ENCODE measurements at places on chromosomes 12 and 14. TPM values are rescaled to one million over a fixed set of nuclear protein-coding genes. Genes with fewer than 3 reads are reported as not detected.
A peak's percentile ranks its signal among the peaks of the same experiment; 100 is the strongest.

DNA sequence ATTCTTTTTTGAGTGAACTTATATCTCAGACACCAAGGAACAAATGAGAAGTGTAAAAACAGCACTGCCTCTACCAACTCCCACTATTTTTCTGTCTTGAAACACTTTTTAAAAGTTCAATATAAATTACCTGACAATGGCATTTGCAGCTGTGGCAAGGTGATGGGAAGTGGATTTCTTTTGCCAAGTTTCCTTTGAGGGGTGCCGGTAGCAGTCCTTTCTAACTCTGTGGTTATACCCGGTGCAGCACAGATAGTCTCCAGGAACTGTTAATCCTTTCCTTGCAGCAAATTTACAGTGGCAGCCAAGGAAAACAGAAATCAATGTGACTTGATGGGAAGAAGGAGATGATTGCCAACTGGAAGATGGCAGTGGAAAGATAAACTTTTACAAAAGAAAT lies 243.7 kb downstream of the BCAT1 start:
- 0 out of 2 replicates have a peak, but pooled peaks cover 8% of the 10 kb centered on the region for H3K27me3 ChIP-seq
- H3K36me3 ChIP-seq = no peaks in the 10 kb centered on the region
- DNase-seq = no peak
- H3K27ac ChIP-seq = no peak overlapping the region

- no peaks in the 10 kb centered on the region for H3K36me3 ChIP-seq
- no peak for DNase-seq
- no peaks in the 10 kb centered on the region for H3K4me1 ChIP-seq
- no peak overlapping the region for H3K4me3 ChIP-seq
- no peaks in the 10 kb centered on the region for H3K27me3 ChIP-seq
- H3K27ac ChIP-seq = no peak overlapping the region
Measured at GRCh38 chr12:117031843-117032592, 67.2 kb downstream of the TESC start.

GRCh38 chr14:32375663-32376062 lies 46.6 kb downstream of the AKAP6 start:
- no peak for DNase-seq
- H3K27ac ChIP-seq = no peak overlapping the region
- H3K36me3 ChIP-seq = no peaks in the 10 kb centered on the region
- no peak overlapping the region for H3K4me3 ChIP-seq
- H3K27me3 ChIP-seq = no peaks in the 10 kb centered on the region

DNA sequence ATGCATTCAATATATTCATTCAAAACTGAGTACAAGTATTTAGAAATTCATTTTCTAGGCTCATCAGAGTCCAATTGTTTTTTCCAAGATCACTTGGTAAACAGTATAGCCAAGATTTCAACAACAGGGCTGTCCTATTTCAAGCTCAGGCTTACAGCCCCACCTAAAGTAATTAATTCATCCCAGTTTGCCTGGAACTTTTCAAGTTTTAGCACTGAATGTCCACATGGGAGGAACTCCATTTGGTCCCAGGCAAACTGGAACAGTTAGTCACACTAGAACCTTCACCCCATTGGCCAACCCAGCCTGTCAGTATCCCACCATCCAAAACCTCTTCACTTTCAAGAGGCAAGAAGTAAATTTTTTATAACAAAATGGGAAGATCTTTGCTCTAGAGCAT lies 210.9 kb downstream of the DPY19L2 start:
- H3K27me3 ChIP-seq = no peaks in the 10 kb centered on the region
- no peaks in the 10 kb centered on the region for H3K36me3 ChIP-seq
- DNase-seq = no peak
- no peak overlapping the region for H3K27ac ChIP-seq

- peaks cover 11% of the 10 kb centered on the region for H3K4me1 ChIP-seq
- no peak overlapping the region for H3K27ac ChIP-seq
- no peak overlapping the region for H3K4me3 ChIP-seq
- DNase-seq = no peak
Measured at GRCh38 chr12:110531741-110532333, 29.7 kb downstream of the RAD9B start.

DNA sequence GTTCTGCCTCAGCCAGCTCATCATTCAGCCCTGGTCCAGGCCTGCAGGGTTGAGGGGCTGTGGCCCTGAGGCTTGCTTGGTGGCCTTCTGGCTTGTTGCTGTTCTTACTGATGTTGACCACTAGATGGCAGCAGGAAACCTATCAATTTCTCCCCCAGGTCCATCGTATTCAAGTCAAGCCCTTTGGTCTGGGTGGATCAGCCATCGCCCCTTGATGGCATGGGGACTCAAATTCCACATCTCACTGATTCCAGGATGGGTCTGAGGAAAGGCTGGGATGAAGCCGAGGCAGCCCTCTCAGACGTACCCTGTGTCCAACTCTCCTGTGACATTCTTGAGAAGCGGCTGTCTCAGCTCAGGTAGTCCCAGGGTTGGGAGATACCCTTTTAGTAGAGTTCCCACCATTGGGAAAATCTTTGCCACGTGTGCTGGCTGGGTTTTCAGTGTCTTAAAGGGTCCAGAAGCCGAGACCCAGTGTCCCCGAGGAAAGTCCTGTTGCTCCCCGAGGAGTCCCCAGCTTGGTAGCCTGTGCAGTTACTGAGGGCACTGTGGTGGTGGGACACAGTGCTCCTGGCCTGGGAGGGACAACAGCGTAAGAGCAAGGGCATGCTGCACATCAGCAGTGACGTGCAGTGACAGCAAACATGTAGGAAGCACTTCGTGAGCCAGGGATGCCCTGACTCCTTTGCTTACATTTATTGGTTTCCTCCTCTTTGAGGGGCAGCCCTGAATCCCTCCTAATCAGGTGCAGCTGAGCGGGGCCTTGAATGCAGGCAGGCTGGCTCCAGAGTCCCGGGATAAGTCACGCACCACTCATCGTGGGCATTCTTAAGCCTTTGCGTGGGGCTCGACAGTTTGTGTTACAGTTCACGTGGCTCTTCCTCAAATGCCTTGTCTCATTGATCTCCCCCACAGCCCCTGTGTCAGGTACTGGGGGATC lies 58.6 kb downstream of the TSPAN9 start:
- no peaks in the 10 kb centered on the region for H3K4me1 ChIP-seq
- H3K36me3 ChIP-seq = no peaks in the 10 kb centered on the region
- H3K4me3 ChIP-seq = no peak overlapping the region
- no peaks in the 10 kb centered on the region for H3K27me3 ChIP-seq
- peak; percentile 62 for DNase-seq
- no peak overlapping the region for H3K27ac ChIP-seq

DNA sequence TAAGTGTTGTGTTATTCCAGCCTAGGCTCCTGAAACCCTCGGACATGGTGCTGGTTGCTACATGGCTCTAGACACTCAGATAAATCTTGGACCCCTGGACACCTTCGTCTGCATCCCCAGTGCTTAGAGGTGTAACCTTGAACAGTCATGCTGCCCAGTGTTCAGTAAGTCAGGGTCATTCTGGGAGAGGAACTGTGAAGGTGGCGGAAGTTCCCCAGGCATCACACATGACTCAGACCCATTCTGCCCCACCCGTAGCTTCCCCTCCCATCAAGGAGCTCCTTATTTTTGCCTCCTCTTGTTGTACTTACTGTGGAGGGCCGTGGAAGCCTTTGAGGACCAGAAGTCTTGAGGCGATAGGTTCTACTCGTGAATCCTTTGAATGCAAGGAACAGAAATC lies 18.1 kb upstream of the SSPN start:
- H3K27me3 ChIP-seq = no peaks in the 10 kb centered on the region
- H3K36me3 ChIP-seq = no peaks in the 10 kb centered on the region
- no peak overlapping the region for H3K4me3 ChIP-seq
- H3K27ac ChIP-seq = no peak overlapping the region

DNA sequence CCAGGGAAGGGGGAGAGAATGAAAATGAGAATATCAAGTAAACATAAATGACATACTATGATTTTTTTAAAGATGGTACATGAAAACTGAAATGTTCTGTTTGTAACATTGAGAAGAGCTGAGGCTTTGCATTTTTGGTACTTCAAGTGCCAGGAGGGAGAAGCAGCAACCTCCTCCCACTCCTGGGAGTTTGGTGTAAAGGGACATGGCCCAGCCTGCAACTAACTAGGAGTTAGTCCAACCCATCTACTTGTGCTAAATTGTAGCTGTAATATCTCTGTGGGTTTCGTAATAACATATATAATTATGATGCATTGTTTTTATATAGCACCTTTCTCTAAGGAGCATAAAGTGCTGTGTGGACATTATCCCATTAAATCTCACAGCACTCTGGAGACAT lies 517.5 kb downstream of the NELL2 start:
- no peaks in the 10 kb centered on the region for H3K4me1 ChIP-seq
- no peak overlapping the region for H3K27ac ChIP-seq
- no peaks in the 10 kb centered on the region for H3K27me3 ChIP-seq
- H3K36me3 ChIP-seq = no peaks in the 10 kb centered on the region
- DNase-seq = no peak

GRCh38 chr14:64971943-64972791 lies at the start of gene RAB15:
TSS of gene RAB15 (minus strand) at chr14:64972336. CDS start at chr14:64972076, 260 bp downstream.
- no peak for DNase-seq
- H3K36me3 ChIP-seq = 0 out of 2 replicates have a peak, but pooled peaks cover 3% of the 10 kb centered on the region
- H3K4me1 ChIP-seq = peaks cover 45% of the 10 kb centered on the region
- H3K27ac ChIP-seq = peak within 1 kb of the TSS; percentile 79
- peak within 1 kb of the TSS; percentile 83 for H3K4me3 ChIP-seq

- DNase-seq = no peak
- no peaks in the 10 kb centered on the region for H3K36me3 ChIP-seq
- H3K27me3 ChIP-seq = no peaks in the 10 kb centered on the region
- H3K4me3 ChIP-seq = no peak overlapping the region
- H3K27ac ChIP-seq = no peak overlapping the region
Measured at GRCh38 chr12:95956557-95957145, 13.5 kb downstream of the AMDHD1 start.

- H3K4me1 ChIP-seq = peaks cover 28% of the 10 kb centered on the region
- DNase-seq = peak; percentile 94
- peak overlapping the region; percentile 62 for H3K27ac ChIP-seq
- no peak overlapping the region for H3K4me3 ChIP-seq
- H3K36me3 ChIP-seq = no peaks in the 10 kb centered on the region
Measured at GRCh38 chr14:64569138-64569631, 19.4 kb downstream of the PPP1R36 start.

- no peak overlapping the region for H3K27ac ChIP-seq
- no peaks in the 10 kb centered on the region for H3K36me3 ChIP-seq
- peaks cover 30% of the 10 kb centered on the region for H3K4me1 ChIP-seq
- no peaks in the 10 kb centered on the region for H3K27me3 ChIP-seq
- DNase-seq = no peak
Measured at GRCh38 chr14:93137864-93138263, 22.1 kb upstream of the ITPK1 start.

- peaks cover 26% of the 10 kb centered on the region for H3K4me1 ChIP-seq
- peak overlapping the region; percentile 95 for H3K27ac ChIP-seq
- peak overlapping the region; percentile 100 for H3K4me3 ChIP-seq
- H3K36me3 ChIP-seq = peaks cover 11% of the 10 kb centered on the region
Measured at GRCh38 chr12:101407049-101407435, 530 bp downstream of the ARL1 start.

- H3K4me1 ChIP-seq = no peaks in the 10 kb centered on the region
- no peak for DNase-seq
- no peak overlapping the region for H3K4me3 ChIP-seq
- H3K36me3 ChIP-seq = no peaks in the 10 kb centered on the region
- no peak overlapping the region for H3K27ac ChIP-seq
- peaks cover 12% of the 10 kb centered on the region for H3K27me3 ChIP-seq
Measured at GRCh38 chr12:128607641-128608040, 216.1 kb downstream of the SLC15A4 start.

DNA sequence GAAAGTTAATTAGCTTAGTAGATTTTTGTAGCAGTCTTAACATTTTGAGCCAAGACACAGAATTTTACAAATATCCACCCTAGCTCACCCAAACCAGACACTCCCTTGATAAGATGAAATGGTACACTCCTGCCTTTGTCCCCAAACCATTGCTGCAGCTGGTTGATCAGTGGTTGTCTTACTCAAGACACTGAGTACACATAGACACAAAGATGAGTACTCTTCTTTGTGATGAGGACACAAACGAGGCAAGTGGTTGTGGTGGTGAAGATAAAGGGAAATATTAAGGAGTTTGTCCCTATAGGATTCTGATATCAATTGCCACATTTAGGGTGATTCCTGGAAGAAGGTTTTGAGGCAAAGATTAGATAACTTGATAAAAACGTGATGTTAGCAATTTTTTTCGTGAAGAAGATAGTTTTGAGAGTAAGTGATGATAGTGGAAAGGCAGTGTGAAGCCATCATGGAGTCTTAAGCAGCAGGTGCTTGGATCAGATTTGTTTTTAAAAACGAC lies 21.4 kb upstream of the ATP2B1 start:
- no peak overlapping the region for H3K27ac ChIP-seq
- H3K4me3 ChIP-seq = no peak overlapping the region
- peaks cover 30% of the 10 kb centered on the region for H3K4me1 ChIP-seq
- no peaks in the 10 kb centered on the region for H3K27me3 ChIP-seq
- H3K36me3 ChIP-seq = no peaks in the 10 kb centered on the region
- no peak for DNase-seq

DNA sequence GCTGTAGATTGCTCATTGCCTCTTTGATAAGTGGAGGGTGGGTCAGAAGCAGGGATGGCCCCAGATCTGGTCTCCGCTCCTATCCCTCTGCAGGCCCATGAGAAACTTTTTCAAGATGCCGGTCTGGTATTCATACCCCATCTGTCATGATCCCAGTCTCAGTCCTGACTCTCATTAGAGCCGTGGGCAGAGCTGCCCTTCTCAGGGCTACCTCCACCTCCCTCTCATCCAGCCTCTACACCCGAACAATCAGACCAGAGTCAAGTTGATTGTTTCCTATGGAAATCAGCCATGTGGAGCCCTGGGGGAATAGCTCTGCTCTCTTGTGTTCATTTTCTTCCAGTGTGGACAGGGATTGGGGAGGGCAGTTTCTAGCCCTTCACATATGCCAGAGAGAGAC lies 45.8 kb downstream of the NEUROD4 start:
- no peak overlapping the region for H3K4me3 ChIP-seq
- no peaks in the 10 kb centered on the region for H3K36me3 ChIP-seq
- no peak overlapping the region for H3K27ac ChIP-seq
- no peak for DNase-seq

- DNase-seq = no peak
Measured at GRCh38 chr12:126093908-126094307, 1028.7 kb downstream of the AACS start.

GRCh38 chr12:50916292-50916691 lies 36.1 kb upstream of the HIGD1C start:
- peaks cover 1% of the 10 kb centered on the region for H3K27me3 ChIP-seq
- no peak for DNase-seq
- H3K27ac ChIP-seq = no peak overlapping the region
- H3K36me3 ChIP-seq = no peaks in the 10 kb centered on the region
- no peak overlapping the region for H3K4me3 ChIP-seq

GRCh38 chr14:22646570-22647254 lies 2.6 kb upstream of the OR6J1 start:
- H3K36me3 ChIP-seq = no peaks in the 10 kb centered on the region
- H3K4me3 ChIP-seq = no peak overlapping the region
- DNase-seq = peak; percentile 82
- peaks cover 65% of the 10 kb centered on the region for H3K4me1 ChIP-seq
- H3K27ac ChIP-seq = peak overlapping the region; percentile 100

GRCh38 chr12:132105467-132105866 lies 38.7 kb downstream of the DDX51 start:
- no peaks in the 10 kb centered on the region for H3K4me1 ChIP-seq
- H3K27ac ChIP-seq = no peak overlapping the region
- DNase-seq = no peak
- no peaks in the 10 kb centered on the region for H3K27me3 ChIP-seq
- 0 out of 2 replicates have a peak, but pooled peaks cover 6% of the 10 kb centered on the region for H3K36me3 ChIP-seq

TPCN1 gene
- 34.1 TPM for total RNA-seq

SLC25A21 gene
- total RNA-seq = 0.38 TPM

PSMD9 gene
- 76.6 TPM for total RNA-seq

ERBB3 gene
- total RNA-seq = 145 TPM

A2ML1 gene
- total RNA-seq = 17.3 TPM

NCAPD2 gene
- total RNA-seq = 220 TPM

SIRT4 gene
- total RNA-seq = 3.2 TPM

TESPA1 gene
- not detected for total RNA-seq

SLCO1A2 gene
- total RNA-seq = 0.45 TPM

ABCC9 gene
- total RNA-seq = 0.07 TPM

RNASE7 gene
- not detected for total RNA-seq

TTC6 gene
- total RNA-seq = 5.2 TPM

Measured in PC-9 (cell line).